ENCODE measurements at places on chromosomes 16 and 17. TPM values are rescaled to one million over a fixed set of nuclear protein-coding genes. Genes with fewer than 3 reads are reported as not detected.

Gene ASB16
- not detected for total RNA-seq

Gene KRT32
- not detected for total RNA-seq

Gene CTF1
- total RNA-seq: 0.33 TPM

Gene UNC119
- total RNA-seq: 28.9 TPM

Gene INPP5K
- 31.9 TPM for total RNA-seq

- H3K4me1 ChIP-seq: peaks cover 5% of the 10 kb centered on the region
- no peak overlapping the region for H3K4me3 ChIP-seq
- H3K36me3 ChIP-seq: no peaks in the 10 kb centered on the region
- no peaks in the 10 kb centered on the region for H3K27me3 ChIP-seq
These were observed 216.7 kb downstream of the C16orf78 start for GRCh38 chr16:49590166-49590871.

- peaks cover 4% of the 10 kb centered on the region for H3K27me3 ChIP-seq
- H3K4me1 ChIP-seq: no peaks in the 10 kb centered on the region
- peak; percentile 36 for DNase-seq
- no peaks in the 10 kb centered on the region for H3K36me3 ChIP-seq
These were observed 57.3 kb upstream of the CCL1 start for GRCh38 chr17:34420254-34420766.

DNA sequence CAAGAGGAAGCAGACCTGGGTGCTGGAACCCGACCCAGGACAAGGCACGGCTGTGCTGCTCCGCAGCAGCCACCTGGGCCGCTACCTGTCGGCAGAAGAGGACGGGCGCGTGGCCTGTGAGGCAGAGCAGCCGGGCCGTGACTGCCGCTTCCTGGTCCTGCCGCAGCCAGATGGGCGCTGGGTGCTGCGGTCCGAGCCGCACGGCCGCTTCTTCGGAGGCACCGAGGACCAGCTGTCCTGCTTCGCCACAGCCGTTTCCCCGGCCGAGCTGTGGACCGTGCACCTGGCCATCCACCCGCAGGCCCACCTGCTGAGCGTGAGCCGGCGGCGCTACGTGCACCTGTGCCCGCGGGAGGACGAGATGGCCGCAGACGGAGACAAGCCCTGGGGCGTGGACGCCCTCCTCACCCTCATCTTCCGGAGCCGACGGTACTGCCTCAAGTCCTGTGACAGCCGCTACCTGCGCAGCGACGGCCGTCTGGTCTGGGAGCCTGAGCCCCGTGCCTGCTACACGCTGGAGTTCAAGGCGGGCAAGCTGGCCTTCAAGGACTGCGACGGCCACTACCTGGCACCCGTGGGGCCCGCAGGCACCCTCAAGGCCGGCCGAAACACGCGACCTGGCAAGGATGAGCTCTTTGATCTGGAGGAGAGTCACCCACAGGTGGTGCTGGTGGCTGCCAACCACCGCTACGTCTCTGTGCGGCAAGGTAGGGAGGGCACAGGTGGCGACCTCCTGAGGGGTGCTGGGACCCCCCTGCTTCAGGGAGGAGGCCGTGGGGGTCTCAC, 667 bp downstream of the FSCN2 start:
- no peak overlapping the region for H3K27ac ChIP-seq
- H3K4me1 ChIP-seq: no peaks in the 10 kb centered on the region
- H3K36me3 ChIP-seq: no peaks in the 10 kb centered on the region
- H3K4me3 ChIP-seq: no peak overlapping the region
- peaks cover 9% of the 10 kb centered on the region for H3K27me3 ChIP-seq

DNA sequence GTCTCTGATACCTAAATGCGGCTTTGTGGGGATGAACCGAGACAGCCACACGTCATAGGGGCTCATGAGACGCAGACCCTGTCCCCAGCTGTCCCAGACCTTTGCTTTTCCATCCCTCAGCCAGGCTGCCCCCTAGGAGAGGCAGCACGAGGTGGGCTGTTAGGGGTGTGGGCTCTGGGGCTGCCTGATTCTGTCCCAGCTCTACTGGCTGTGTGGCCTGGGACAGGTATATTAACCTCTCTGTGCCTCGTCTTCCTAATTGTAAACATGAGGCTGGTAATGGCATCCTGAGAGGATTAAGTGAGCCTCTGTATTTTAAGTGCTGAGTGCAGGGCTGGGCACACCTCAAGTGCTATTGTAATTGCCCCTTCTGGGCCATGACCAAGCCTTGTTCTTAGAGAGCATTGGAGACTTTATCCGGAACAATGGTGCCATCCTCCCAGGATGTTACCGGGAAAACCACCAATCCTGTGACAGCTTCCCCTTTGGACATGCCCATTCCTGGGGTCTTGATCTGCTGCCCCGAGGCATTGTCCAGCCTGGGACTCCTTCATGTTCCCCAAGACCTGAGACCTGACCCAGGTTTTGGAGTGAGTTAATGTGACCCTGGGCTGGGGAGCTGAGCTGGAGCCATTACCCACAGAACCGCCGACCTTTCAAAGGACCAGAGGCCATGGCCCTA, 5.1 kb downstream of the ADGRG1 start:
- peaks cover 4% of the 10 kb centered on the region for H3K27me3 ChIP-seq
- H3K4me1 ChIP-seq: peaks cover 4% of the 10 kb centered on the region
- no peaks in the 10 kb centered on the region for H3K36me3 ChIP-seq
- H3K27ac ChIP-seq: no peak overlapping the region

GRCh38 chr17:12514596-12514995, 151.1 kb upstream of the MYOCD start:
- H3K4me3 ChIP-seq: no peak overlapping the region
- no peaks in the 10 kb centered on the region for H3K4me1 ChIP-seq
- no peaks in the 10 kb centered on the region for H3K36me3 ChIP-seq
- no peak for DNase-seq
- no peak overlapping the region for H3K27ac ChIP-seq

DNA sequence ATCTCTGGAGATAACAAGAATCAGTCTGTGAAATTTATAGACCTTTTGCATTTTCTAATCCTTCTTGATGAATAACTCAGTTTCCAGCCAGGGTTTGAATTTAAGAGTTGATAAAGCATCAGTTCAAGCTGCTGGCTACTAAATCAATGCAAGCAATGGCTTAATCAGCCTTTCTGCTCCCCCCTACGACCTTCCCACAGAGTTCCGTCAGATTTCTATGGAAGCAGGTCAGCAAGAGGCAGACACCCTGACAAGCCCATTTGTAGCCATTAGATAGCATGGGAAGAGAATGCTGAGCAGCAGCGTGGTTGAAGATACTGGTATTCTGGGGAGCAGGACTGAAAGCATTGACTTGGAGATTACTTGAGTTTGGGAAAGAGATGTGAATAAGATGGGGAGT, 868.1 kb downstream of the KCNJ2 start:
- H3K27me3 ChIP-seq: no peaks in the 10 kb centered on the region
- H3K4me3 ChIP-seq: no peak overlapping the region
- H3K4me1 ChIP-seq: no peaks in the 10 kb centered on the region
- DNase-seq: no peak
- H3K36me3 ChIP-seq: no peaks in the 10 kb centered on the region

DNA sequence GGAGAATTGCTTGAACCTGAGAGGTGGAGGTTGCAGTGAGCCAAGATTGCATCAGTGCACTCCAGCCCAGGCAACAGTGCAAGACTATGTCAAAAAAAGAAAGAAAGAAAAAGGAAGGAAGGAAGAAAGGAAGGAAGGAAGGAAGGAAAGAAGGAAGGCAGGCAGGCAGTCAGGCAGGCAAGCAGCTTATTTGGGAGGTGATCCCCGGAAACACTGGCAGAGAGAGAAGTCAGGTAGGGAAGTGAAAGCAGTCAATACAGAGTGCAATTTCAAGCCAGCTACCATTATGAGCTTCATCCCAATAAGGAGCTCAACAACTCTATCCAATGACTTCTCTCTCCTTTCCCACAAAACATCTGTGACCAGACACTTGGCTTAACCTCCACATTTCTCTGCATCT, 83.0 kb upstream of the TBC1D3K start:
- no peaks in the 10 kb centered on the region for H3K36me3 ChIP-seq
- no peak overlapping the region for H3K27ac ChIP-seq
- no peaks in the 10 kb centered on the region for H3K27me3 ChIP-seq
- DNase-seq: no peak
- H3K4me1 ChIP-seq: no peaks in the 10 kb centered on the region

DNA sequence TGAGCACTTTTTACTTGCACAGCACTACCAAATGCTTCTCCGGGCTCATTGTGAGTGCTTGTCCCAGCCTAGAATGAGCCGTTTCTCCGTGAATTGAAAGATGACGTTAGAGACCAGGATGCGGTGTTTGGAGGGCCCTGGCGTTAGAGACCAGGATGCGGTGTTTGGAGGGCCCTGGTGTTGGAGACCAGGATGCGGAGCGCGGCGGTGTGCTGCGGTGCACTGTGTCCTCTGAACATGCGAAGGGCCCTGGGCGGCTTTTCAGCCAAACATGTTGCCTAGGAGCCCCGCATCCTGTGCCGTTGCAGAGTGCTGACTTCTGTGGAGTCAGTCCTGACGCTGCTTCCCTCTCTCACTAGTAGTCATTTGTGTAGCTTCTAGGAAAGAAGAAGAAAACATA, 42.7 kb downstream of the BANP start:
- H3K27ac ChIP-seq: no peak overlapping the region
- H3K4me3 ChIP-seq: no peak overlapping the region
- no peaks in the 10 kb centered on the region for H3K27me3 ChIP-seq
- H3K36me3 ChIP-seq: no peaks in the 10 kb centered on the region
- no peak for DNase-seq

DNA sequence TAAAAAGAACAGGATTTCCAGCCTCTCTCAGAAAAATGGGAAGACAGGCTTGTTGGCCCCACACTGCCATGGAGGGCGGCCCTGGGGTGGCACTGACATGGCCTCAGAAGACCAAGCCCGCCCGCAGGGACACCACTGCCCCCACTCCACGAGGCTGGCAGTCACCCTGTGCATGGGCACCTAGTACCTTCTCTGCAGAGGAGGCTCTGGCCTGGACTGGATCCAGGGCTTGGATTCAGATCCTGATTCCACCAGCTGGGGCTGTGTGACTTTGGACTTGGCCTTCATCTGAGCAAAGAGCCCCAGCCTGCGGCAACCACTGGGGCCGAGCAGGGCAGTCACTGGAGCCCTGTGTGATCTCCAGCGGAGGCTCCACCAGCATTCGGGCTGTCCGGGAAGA, 16.8 kb upstream of the FASN start:
- H3K27me3 ChIP-seq: no peaks in the 10 kb centered on the region
- H3K27ac ChIP-seq: no peak overlapping the region
- no peak for DNase-seq
- peaks cover 12% of the 10 kb centered on the region for H3K4me1 ChIP-seq

DNA sequence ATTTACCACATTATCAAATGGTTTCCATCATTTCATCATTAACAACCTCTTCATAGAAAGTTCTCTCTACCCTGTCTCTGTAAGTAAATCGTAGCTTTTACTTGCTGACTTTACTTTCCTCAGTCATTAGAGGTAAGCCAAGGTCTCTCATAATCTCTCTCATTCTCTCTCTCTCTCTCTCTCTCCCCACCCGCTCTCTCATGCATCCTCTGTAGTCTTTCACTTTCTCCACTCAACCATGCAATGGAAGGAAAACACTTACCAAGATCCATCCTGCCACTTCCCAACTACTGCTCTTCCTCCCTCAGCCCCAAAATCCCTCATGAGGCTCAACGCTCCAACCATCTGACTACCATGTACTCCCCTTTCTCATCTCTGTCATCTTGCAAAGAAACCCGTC, 6.1 kb downstream of the CEP112 start:
- no peak for DNase-seq
- no peak overlapping the region for H3K4me3 ChIP-seq
- H3K27ac ChIP-seq: no peak overlapping the region

DNA sequence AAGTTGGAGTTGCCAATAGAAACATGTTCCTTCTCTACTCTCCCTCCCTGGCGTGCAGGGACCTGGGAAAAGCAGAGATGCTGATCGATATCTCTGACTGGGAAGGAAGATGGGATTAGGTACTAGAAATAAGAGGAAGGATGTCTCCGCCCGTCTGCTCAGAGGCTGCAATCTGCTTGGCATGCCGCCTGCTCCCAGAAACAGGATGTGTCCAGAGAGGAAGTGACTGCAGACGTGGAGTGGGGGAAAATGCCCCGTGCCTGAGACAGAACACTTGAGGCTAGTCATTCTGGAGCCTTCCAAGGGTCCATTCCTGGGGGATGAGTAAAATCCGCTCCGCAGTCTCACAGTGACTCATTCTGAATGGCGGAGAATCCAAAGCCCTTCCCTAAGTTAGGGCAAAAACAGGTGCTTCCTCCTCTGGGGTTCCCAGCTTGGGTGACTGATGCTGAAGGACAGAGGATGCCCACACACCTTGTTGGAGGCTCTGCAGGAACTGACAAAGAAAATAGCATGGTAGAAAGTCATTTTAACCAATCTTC, 45.0 kb upstream of the SMURF2 start:
- H3K36me3 ChIP-seq: no peaks in the 10 kb centered on the region
- DNase-seq: no peak
- no peak overlapping the region for H3K27ac ChIP-seq
- H3K4me3 ChIP-seq: no peak overlapping the region
- H3K27me3 ChIP-seq: no peaks in the 10 kb centered on the region

DNA sequence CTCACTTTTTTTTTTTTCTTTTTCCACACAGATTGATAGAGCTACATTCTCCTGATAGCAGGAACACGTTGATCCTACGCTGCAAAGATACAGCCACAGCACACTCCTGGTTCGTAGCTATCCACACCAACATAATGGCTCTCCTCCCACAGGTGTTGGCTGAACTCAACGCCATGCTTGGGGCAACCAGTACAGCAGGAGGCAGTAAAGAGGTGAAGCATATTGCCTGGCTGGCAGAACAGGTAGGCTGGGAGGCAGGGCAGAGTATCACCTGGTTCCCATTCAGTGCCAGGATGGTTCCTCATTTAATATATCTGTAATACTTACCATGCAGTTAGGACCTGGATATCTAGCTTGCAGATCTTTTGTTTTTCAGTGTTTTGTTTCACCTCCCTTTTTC, 51.1 kb upstream of the VPS4A start:
- DNase-seq: no peak
- no peaks in the 10 kb centered on the region for H3K36me3 ChIP-seq
- H3K27ac ChIP-seq: no peak overlapping the region
- no peak overlapping the region for H3K4me3 ChIP-seq
- H3K27me3 ChIP-seq: no peaks in the 10 kb centered on the region

- H3K4me1 ChIP-seq: no peaks in the 10 kb centered on the region
- no peak overlapping the region for H3K4me3 ChIP-seq
- H3K27me3 ChIP-seq: no peaks in the 10 kb centered on the region
- H3K36me3 ChIP-seq: peaks cover 3% of the 10 kb centered on the region
These were observed 19.4 kb downstream of the SLC38A7 start for GRCh38 chr16:58665200-58665599.

DNA sequence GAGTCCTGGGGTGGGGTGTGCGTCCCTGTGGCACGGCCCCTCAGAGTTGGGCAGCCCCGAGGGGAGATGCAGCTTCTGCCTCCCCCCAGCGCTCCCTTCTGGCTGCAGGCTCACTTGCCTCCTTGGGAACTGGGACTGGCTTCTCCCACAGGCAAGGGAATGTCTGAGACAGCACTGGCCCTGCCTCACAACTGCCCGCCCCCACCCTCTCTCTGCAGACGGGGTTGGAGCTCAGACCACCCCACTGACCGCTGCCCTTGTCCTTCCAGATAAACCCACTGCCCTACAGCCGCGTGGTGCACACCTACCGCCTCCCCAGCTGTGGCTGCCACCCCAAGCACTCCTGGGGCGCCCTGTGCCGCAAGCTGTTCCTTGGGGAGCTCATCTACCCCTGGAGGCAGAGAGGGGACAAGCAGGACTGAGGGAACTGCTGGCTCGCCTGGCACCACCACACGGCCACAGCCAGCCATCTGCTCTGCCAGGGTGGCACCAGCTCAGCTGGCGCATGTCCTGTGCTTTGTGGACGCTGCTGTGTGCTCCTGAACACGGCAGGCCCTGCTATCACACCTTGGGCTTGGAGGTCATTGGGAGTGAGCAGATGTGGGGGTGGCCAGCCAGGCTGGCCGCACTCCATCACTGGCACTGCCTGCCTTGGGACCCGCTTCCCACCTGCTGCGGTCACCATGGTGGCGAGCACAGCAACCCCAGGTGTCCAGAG, 7.1 kb upstream of the RAB40C start:
- H3K36me3 ChIP-seq: no peaks in the 10 kb centered on the region
- no peaks in the 10 kb centered on the region for H3K27me3 ChIP-seq
- no peak for DNase-seq
- no peak overlapping the region for H3K27ac ChIP-seq

Measured in CD8-positive, alpha-beta memory T cell (primary cell).